ENCODE measurements at places on chromosomes 2 and 18.

GRCh38 chr2:32009516-32010256 is 1.1 kb downstream of the MEMO1 start:
- peak; percentile 74 for DNase-seq

DNA sequence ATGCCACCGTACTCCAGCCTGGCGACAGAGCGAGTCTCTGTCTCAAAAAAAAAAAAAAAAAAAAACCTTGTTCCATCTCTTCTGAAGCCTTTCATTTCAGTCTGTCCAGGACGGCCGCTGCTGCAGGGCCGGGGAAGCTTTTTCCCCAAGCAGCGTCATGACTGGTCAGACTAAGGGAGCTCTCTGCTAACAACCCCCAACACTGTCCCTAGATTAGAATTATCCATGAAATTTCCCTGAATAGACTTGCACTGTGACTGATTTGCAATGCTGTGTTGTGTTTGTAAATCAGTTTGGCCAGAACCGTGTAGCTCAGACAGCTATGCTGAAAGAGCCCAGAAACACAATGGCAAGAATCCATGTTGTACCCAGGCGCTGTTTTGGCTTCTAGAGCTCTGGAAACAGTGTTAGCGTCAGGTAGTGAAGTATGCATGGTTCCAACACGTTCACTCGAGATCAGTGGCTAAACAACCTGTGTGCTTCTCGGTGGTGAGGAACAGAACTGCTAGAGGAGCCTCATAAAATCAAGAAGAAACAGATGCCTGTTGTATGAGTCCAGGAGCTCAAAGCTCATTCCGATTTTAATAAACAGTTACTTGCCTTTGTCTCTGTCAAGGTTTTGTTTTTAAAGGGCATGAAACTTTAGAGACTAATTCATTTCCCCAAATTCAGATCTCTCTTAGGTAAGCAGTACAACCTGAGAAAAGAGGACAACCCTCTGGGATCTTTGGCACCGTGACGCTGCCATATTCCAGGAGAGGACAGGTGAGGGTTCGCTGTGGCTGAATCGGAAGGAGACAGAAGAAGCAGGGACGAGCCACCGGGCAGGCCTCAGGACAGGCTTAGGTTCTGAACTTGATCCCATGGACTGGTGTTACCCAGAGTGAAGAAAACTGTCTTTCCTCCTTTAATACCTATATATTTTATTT is 43.5 kb downstream of the GORASP2 start:
- no peak for DNase-seq

DNA sequence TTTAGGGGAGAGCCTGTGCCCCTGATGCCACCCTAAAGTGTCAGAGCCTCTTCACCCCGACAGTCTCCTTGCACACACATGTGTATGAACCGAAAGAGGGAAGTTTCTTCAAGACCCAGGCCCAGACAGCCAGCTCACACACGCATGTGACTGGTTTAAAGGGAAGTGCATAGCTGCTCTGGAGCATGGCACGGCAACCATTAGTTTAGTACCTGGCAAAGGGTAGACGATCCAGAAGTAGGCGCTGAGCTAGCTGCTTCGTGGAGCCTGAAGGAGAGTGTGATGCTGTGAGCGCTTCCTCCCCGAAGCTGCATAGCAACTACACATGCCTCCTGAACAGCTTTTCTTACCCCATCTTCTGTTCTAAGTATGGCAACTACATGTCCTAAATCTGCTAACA is 91.7 kb downstream of the ZCCHC2 start:
- DNase-seq = no peak

DNA sequence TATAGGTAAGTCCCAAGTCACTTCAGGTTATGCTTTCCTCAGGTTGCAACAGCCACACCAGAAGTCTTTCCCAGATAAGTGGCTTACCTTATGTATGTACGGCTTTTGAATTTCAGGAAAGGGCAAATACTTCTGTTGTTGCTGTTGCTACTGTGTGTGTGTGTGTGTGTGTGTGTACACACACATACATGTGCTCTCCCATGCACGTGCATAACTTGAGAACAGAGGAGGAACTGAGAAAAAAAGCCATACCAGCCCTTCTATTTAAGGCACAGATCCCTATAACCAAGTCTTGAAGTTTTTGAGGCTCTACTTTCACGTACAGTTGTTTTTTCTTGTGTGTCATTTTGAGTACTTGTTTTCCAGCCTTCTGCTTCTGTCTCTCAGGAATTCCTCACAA is 62.4 kb downstream of the WDPCP start:
- DNase-seq = no peak

Measured in activated CD8-positive, alpha-beta memory T cell treated with anti-CD3 and anti-CD28 coated beads, Interleukin-2, amount 50 U/mL, for 48 hours (primary cell).